ENCODE measurements at places on chromosomes 5 and 9.

DNA sequence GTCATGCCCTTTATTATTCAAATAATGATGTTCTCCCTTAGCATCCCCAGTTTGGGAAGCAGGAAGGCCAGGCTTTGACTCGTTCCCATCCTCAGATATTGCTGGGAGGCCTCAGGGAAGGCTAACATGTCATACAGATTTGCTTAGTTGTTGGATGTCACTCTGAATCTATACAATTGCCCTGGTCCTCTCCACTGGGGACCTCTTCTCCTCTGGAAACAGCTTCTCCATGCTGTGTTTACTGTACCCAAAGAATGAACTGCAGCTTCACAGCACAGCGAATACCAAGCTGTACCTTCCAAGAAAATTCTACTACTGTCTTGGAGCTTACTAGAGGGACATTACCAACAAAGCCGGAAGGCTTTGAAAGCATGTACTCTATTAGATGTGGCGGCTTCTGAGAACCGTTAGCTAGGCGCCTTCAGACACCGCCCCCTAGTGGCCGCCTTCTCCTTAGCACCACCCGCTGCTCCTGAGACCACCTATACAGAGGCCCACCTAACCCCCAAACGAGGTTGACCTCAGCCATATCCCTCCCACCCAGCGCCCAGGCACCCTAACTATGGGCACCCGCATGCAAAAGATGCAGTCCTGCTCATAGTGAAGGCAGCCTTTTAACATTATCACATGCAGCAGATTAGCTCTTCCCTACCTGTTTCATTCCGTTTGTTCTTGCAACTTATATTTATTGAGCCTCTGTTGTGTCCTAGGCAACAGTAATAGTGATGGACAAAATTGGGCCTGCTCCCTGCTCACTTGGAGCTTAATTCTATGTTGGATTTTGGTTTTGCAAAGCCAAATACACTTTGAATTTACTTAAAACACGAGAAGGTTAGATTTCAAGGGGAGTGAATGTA lies 34.9 kb upstream of the FOXI1 start:
- no peaks in the 10 kb centered on the region for H3K4me1 ChIP-seq
- DNase-seq, result no peak
- no peak overlapping the region for H3K4me3 ChIP-seq
- H3K36me3 ChIP-seq, result peaks cover 56% of the 10 kb centered on the region
- H3K27me3 ChIP-seq, result no peaks in the 10 kb centered on the region

GRCh38 chr5:56083286-56083854 lies 88.6 kb upstream of the IL6ST start:
- H3K36me3 ChIP-seq, result peaks cover 5% of the 10 kb centered on the region
- no peak for DNase-seq

DNA sequence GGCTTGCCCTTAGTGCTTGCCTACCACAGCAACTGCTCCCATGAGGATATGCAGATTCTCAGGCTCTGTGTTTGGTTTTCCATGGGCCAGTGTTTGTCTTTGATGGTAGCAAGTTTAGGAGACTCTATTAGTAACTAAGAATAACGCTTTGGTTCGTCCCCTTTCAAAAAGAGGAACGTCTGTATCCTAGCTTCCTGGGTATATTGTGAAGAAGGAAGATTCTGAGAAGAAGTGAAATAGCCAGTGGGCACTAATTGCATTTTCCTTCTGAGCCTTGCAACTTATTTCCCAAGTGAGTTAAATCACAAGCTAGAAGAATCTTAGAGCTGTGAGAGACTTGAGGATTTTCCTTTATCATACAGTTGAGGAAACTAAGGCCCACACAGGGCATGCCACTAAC lies 376.8 kb downstream of the PIK3R1 start:
- H3K36me3 ChIP-seq, result no peaks in the 10 kb centered on the region
- no peaks in the 10 kb centered on the region for H3K4me1 ChIP-seq
- H3K4me3 ChIP-seq, result no peak overlapping the region

DNA sequence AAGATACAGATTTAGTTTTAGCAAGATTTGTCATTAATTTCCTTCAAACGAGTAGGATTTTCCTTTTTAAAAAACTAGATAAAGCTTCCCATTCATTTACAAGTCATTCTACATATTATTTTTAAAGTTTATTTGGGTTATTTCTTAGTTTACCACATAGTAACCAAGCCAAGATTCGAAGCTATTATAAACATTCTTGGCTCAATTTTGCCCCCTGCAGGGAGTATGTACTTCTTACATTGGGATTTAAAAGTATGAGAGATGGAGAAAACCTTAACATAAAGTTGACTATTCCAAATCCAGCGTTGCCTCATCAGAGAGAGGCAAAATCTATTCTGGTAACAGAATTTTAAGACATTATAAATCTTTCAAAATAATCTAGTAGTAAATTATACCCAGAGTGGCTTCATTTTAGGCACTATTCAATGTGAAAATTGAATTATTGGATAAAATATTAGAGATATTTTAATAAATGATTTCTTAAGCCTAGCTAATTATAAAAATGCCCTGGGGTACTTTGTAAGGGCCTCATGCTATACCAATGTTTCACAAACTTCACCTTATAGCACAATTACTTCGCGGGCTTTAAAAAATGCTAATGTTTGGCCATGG lies 39.1 kb downstream of the FBN2 start:
- no peak overlapping the region for H3K4me3 ChIP-seq
- no peak for DNase-seq
- H3K4me1 ChIP-seq, result no peaks in the 10 kb centered on the region
- no peaks in the 10 kb centered on the region for H3K36me3 ChIP-seq

DNA sequence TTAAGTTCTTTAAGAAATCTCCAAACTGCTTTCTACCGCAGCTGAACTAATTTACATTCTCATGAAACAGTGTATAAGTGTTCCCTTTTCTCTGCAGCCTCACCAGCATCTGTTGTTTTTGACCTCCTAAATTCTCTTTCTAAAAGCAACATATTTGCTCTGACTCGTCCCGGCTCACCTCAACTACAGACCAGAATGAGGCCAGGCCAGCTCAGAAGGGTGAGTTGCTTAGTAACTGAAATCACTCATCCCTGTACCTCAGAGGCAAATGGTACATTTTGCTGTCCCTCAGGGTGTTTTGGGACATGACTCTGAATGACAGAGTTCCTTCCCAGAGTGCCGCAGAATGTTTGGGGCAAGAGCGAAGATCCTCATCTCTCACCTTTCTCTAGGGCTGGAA lies 127.5 kb downstream of the FRMD3 start:
- H3K4me1 ChIP-seq, result no peaks in the 10 kb centered on the region
- no peaks in the 10 kb centered on the region for H3K36me3 ChIP-seq
- H3K4me3 ChIP-seq, result no peak overlapping the region
- no peaks in the 10 kb centered on the region for H3K27me3 ChIP-seq

GRCh38 chr5:157546456-157547100 lies 29.0 kb downstream of the ADAM19 start:
- peak overlapping the region; percentile 96 for H3K27ac ChIP-seq
- peaks cover 79% of the 10 kb centered on the region for H3K36me3 ChIP-seq
- H3K4me1 ChIP-seq, result peaks cover 91% of the 10 kb centered on the region

DNA sequence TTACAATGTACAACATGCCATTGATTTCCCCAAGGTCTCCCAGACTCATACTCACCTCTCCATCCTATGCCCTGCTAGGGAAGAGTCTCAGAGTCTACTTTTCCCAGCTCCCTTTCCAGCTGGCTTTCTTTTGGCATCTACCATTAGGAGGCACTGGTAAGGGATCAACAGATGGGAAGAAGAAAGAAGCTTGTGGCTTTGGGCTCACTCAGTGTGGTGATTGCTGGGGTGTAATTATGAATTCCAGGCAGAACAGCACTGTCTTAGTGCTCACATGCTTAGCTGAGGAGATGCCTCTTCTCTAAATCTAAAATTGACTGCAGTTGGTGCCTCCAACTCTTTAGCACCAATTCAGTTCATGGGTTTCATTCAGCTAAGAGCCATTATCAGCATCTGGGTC lies 330.0 kb downstream of the PSAT1 start:
- no peaks in the 10 kb centered on the region for H3K36me3 ChIP-seq
- H3K4me3 ChIP-seq, result no peak overlapping the region
- no peaks in the 10 kb centered on the region for H3K4me1 ChIP-seq

GRCh38 chr5:11564706-11565105 lies 339.5 kb downstream of the CTNND2 start:
- H3K27me3 ChIP-seq, result no peaks in the 10 kb centered on the region
- no peaks in the 10 kb centered on the region for H3K36me3 ChIP-seq
- H3K27ac ChIP-seq, result no peak overlapping the region

- no peaks in the 10 kb centered on the region for H3K36me3 ChIP-seq
- no peak overlapping the region for H3K27ac ChIP-seq
- H3K4me3 ChIP-seq, result no peak overlapping the region
- no peak for DNase-seq
- H3K27me3 ChIP-seq, result no peaks in the 10 kb centered on the region
Observed at GRCh38 chr9:93620041-93620506, 43.7 kb downstream of the PHF2 start.

DNA sequence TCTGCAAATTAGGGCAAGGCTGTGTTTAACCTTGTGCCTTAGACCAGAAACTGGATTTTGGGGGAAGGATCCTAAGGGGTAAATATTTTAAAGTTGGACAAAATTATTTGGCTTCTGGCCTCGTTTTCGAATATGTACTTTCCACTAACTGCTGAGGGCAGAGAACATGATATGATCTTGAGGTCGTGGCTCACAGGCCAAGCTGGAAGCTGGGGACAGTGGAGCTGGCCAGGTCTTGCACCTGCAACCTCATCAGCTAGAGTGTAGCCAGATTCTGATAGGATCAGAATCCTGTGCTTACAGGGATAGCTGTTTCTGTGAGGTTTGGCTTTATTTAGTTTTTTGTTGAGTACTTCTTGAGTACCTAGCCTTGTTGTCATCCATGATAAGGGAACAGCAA lies 24.9 kb downstream of the MAN2A1 start:
- H3K27me3 ChIP-seq, result no peaks in the 10 kb centered on the region
- H3K4me3 ChIP-seq, result no peak overlapping the region
- no peak for DNase-seq
- peaks cover 12% of the 10 kb centered on the region for H3K4me1 ChIP-seq
- H3K36me3 ChIP-seq, result peaks cover 26% of the 10 kb centered on the region

DNA sequence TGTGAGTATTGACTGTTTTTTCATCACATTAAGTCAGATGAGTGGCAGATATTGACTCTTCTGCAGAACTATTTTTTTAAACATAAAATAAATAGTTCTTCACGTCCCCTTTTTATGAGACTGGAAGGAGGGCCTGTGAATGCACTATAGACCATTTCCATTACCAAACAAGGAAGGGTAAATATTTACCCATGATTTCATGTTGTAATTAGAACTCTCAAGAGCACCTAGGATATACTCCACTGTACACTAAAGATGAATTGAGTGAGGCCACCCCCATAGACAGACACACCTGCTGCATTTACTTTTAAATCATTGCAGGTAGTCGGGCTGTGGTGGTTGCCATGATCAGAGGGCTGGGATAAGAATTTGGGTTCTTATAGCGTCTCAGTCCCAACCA lies 22.6 kb downstream of the SLC36A1 start:
- no peak overlapping the region for H3K27ac ChIP-seq
- no peaks in the 10 kb centered on the region for H3K4me1 ChIP-seq
- H3K36me3 ChIP-seq, result peaks cover 2% of the 10 kb centered on the region
- no peaks in the 10 kb centered on the region for H3K27me3 ChIP-seq
- DNase-seq, result no peak

- DNase-seq, result no peak
- H3K4me3 ChIP-seq, result no peak overlapping the region
- H3K27me3 ChIP-seq, result no peaks in the 10 kb centered on the region
- H3K36me3 ChIP-seq, result no peaks in the 10 kb centered on the region
- no peaks in the 10 kb centered on the region for H3K4me1 ChIP-seq
Observed at GRCh38 chr9:72843520-72844439, 109.1 kb downstream of the ALDH1A1 start.

GRCh38 chr5:174917976-174918554 lies 193.7 kb downstream of the MSX2 start:
- DNase-seq, result no peak
- no peaks in the 10 kb centered on the region for H3K4me1 ChIP-seq
- H3K4me3 ChIP-seq, result no peak overlapping the region
- no peaks in the 10 kb centered on the region for H3K36me3 ChIP-seq
- peaks cover 6% of the 10 kb centered on the region for H3K27me3 ChIP-seq
- no peak overlapping the region for H3K27ac ChIP-seq

DNA sequence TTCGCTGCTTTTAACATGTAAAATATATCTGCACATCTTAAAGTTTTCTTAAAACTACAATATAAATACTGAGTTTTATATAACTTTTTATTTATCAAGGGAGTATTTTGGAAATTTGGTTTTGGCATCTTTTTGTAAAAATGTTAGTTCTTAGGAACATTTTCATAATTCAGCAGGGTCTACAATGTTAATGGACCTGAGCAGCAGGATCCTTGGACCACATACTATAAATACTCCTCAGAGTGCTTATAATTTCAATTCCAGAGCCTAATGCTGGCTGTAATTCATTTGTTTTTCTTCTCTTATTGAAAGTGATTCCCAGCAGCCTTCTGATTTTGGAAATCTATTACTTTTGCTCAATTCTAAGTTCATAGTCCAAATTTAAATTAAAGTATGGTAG lies 1216.2 kb downstream of the MAT2B start:
- no peaks in the 10 kb centered on the region for H3K27me3 ChIP-seq
- no peak overlapping the region for H3K27ac ChIP-seq
- no peak for DNase-seq
- no peaks in the 10 kb centered on the region for H3K4me1 ChIP-seq
- no peak overlapping the region for H3K4me3 ChIP-seq

- no peaks in the 10 kb centered on the region for H3K4me1 ChIP-seq
- no peak overlapping the region for H3K27ac ChIP-seq
- H3K36me3 ChIP-seq, result no peaks in the 10 kb centered on the region
- H3K27me3 ChIP-seq, result no peaks in the 10 kb centered on the region
- no peak for DNase-seq
Observed at GRCh38 chr9:135791431-135792267, 89.7 kb downstream of the KCNT1 start.

DNA sequence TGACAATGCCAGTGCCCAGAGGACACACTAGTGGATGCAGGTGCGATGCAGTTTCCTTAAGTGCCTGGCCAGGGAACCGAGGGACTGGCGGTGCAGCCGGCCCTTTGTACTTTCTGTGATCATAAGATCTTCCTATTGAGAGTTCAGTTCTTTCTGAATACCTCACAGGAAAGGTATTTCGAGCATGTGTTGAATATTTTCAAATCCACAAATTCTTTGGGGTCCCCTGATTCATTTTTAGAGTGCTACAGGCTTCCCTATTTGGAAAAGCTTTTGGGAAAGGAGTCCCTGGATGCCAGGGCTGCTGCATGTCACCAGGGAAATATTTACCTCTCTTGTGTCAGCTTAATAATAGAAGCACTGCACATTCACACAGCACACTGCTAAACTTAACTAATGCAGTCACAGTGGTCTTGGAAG lies 281.5 kb downstream of the GADD45G start:
- H3K27me3 ChIP-seq, result peaks cover 4% of the 10 kb centered on the region
- no peaks in the 10 kb centered on the region for H3K36me3 ChIP-seq
- H3K27ac ChIP-seq, result no peak overlapping the region
- no peak overlapping the region for H3K4me3 ChIP-seq
- no peaks in the 10 kb centered on the region for H3K4me1 ChIP-seq

DNA sequence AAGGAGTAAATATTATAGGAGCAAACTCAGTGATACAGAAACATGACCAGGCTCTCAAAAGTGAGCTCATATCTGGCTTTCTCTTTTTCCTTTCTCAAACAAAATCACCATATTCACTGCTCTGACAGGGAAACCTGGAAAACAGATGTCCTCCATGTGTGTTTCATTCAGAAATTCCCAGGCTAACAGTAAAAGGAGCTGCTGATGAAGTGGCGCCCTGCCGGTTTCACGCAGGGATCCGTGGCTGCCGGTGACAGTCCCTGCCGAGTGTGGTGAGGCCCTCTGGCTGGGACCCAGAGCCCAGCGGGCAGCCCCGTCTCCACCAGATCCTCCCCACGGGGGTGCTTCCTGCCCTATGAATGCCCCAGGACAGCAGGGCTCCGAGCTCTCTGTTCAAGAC lies 208.1 kb downstream of the GNA14 start:
- no peak overlapping the region for H3K4me3 ChIP-seq
- H3K4me1 ChIP-seq, result no peaks in the 10 kb centered on the region
- H3K27ac ChIP-seq, result no peak overlapping the region
- H3K36me3 ChIP-seq, result no peaks in the 10 kb centered on the region
- DNase-seq, result no peak
- H3K27me3 ChIP-seq, result peaks cover 10% of the 10 kb centered on the region
